ENCODE measurements at places on chromosomes 3 and 15. TPM values are rescaled to one million over a fixed set of nuclear protein-coding genes. Genes with fewer than 3 reads are reported as not detected.
A peak's percentile ranks its signal among the peaks of the same experiment; 100 is the strongest.

DNA sequence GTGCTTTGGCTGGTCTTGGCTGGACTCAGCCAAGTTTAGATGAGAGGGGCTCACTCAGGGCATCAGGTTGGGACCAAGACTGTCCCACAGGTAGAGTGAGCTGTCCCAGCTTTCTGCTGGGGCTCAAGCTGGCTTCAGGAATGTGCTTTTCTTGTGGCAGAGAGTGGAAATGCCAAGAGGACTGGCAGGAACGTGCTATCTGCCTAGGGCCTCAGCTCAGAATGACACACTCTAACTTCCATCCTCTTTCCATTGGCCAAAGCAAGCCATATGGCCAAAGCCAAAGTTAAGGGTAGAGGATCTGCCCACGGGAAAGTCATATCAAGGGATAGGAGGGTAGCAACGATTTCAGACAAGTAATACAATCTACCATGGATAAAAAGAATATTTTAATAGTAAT is 178.8 kb downstream of the ABHD5 start:
- DNase-seq, result no peak
- H3K4me3 ChIP-seq, result no peak overlapping the region
- no peaks in the 10 kb centered on the region for H3K4me1 ChIP-seq
- no peak overlapping the region for H3K27ac ChIP-seq
- H3K27me3 ChIP-seq, result no peaks in the 10 kb centered on the region

Gene SAMMSON
- not detected for total RNA-seq

- H3K4me1 ChIP-seq, result no peaks in the 10 kb centered on the region
- no peak for DNase-seq
- no peak overlapping the region for H3K27ac ChIP-seq
- no peaks in the 10 kb centered on the region for H3K27me3 ChIP-seq
- no peak overlapping the region for H3K4me3 ChIP-seq
Observed at GRCh38 chr3:100606894-100607512, 2.4 kb upstream of the ADGRG7 start.

GRCh38 chr3:69321301-69322157 is 64.4 kb downstream of the FRMD4B start:
- H3K36me3 ChIP-seq, result no peaks in the 10 kb centered on the region
- H3K27me3 ChIP-seq, result no peaks in the 10 kb centered on the region
- DNase-seq, result no peak
- H3K4me3 ChIP-seq, result no peak overlapping the region
- peak overlapping the region; percentile 22 for H3K27ac ChIP-seq

DNA sequence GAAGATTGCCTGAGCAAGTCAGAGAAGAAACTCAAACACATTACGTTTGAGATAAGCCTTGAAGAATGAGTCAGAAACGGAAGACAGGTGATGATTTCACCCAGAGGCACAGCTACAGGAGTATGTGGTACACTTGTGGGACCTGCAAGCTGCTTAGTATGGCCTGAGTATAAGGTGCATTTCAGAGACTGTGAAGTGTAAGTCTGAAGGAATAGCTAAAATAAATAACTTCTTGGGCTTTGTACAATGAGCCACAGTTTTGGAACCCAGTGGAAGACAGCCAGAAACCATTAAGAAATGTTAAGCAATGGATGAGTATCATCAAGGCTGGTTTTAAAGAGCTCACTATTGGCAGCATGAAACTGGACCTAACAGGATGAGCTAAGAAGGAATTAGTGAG is 826.2 kb downstream of the ROBO1 start:
- H3K27me3 ChIP-seq, result no peaks in the 10 kb centered on the region
- peak; percentile 29 for DNase-seq
- peaks cover 8% of the 10 kb centered on the region for H3K36me3 ChIP-seq
- no peaks in the 10 kb centered on the region for H3K4me1 ChIP-seq
- H3K27ac ChIP-seq, result no peak overlapping the region

GRCh38 chr3:151282921-151283320 is 4.6 kb upstream of the P2RY14 start:
- H3K27me3 ChIP-seq, result no peaks in the 10 kb centered on the region
- H3K36me3 ChIP-seq, result no peaks in the 10 kb centered on the region
- peak; percentile 77 for DNase-seq
- no peaks in the 10 kb centered on the region for H3K4me1 ChIP-seq

DNA sequence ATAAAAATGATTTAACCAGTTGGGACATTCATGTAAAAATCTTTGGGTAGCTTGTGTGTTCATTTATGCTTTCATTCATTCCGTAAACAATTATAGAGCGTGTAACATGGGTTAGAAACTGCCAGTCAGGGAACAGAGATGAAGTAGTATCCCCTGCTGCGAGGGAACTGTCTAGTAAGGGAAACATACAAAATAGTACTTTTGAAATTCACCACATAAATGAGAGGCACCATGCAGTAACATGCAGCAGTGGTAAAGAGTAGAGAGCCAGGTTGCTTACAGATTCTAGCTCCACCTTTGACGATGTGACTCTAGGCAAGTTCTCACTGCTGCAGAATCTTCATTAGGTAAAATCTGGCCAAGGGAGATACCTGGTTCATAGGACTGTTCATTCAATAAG is 938 bp downstream of the DZIP3 start:
- H3K4me3 ChIP-seq, result no peak overlapping the region
- H3K27me3 ChIP-seq, result no peaks in the 10 kb centered on the region
- no peak overlapping the region for H3K27ac ChIP-seq
- peaks cover 2% of the 10 kb centered on the region for H3K4me1 ChIP-seq
- peak; percentile 27 for DNase-seq

Gene AGBL1
- total RNA-seq, result 8.7 TPM

DNA sequence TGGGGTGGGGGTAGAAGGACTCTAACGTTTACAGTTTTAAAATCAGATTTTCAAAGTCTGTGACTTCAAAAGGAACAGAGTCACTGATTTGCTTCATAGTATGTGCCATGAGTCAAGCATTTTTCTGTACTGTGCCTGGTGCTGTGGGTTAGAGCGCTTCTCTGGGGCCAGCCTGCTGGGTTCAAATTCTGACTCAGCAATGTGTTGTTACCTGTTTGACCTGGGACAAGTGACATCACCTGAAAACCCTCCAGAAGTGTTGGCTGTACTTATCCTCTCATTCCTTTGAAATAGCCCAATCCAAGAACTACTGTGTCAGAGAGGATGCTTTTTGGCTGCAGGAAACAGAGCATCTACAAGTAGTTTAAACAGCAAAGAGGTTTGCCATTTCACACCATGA is 101.7 kb downstream of the LSM3 start:
- H3K4me3 ChIP-seq, result no peak overlapping the region
- H3K27ac ChIP-seq, result no peak overlapping the region
- DNase-seq, result no peak
- no peaks in the 10 kb centered on the region for H3K27me3 ChIP-seq

DNA sequence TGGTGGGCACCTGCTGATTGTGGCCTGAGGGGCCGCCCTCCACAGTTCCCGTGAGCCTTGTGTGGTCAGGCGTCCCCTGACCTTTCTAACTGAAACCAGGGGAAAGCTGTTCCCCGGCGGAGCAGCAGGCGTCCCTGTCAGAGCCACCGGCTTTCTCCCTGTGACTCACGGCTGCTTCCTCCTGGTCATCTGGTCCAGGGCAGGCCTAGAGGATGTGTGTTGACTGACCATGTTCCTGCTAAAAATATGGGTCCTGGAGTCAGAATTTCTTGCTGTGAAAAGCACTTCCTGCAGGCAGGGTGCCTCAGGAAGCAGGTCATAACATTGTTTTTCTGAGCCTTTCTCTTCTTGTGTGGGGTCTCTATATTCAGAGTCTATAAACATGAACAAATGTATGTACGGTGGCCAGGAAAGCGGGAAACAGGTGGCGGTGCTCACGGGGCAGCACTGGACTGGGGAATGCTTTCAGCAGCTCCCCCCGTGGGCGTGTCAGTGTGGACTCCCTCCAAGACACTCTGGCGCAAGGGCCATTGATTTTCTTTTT is 38.4 kb upstream of the CGNL1 start:
- H3K36me3 ChIP-seq, result no peaks in the 10 kb centered on the region
- peak overlapping the region; percentile 15 for H3K27ac ChIP-seq
- no peaks in the 10 kb centered on the region for H3K4me1 ChIP-seq

GRCh38 chr15:43225201-43225949 is 4.6 kb upstream of the EPB42 start:
- H3K36me3 ChIP-seq, result no peaks in the 10 kb centered on the region
- H3K4me1 ChIP-seq, result no peaks in the 10 kb centered on the region
- H3K27ac ChIP-seq, result no peak overlapping the region
- H3K27me3 ChIP-seq, result no peaks in the 10 kb centered on the region
- no peak overlapping the region for H3K4me3 ChIP-seq
- DNase-seq, result peak; percentile 26

DNA sequence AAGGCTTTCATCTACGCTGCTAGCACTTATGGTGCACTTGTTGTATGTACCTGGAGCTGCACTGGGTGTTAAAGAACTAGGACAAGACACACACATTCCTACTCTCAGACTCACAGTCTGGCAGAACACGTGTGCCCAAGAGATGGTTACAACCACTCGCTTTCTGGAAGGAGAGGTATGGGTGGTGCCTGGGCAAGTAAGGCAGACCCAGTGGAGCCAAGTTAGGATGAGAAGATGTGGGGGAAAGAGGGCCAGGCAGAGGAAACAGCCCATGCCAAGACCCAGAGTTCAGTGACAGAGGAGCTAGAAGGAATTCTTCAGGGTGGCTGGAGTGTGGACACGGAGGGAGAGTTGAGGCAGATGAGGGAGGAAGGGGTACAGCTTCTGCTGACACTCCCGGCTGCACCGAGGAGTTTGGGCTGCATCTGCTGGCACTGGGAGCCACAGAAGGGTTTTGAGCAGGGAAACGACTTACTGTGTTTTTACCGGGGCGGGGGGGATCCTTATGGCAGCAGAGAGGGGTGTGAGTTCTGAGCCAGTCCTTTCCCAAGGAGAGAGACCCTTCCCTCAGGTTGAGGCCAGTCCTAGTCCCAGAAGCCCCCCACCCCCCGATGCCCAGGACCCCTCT is 59.0 kb downstream of the GRIP2 start:
- peaks cover 6% of the 10 kb centered on the region for H3K4me1 ChIP-seq
- no peak for DNase-seq
- peaks cover 70% of the 10 kb centered on the region for H3K36me3 ChIP-seq
- no peaks in the 10 kb centered on the region for H3K27me3 ChIP-seq

Gene VEPH1
- 237 TPM for total RNA-seq

Gene VWA5B2
- total RNA-seq, result 1.6 TPM

Gene CADPS
- 3.6 TPM for total RNA-seq

DNA sequence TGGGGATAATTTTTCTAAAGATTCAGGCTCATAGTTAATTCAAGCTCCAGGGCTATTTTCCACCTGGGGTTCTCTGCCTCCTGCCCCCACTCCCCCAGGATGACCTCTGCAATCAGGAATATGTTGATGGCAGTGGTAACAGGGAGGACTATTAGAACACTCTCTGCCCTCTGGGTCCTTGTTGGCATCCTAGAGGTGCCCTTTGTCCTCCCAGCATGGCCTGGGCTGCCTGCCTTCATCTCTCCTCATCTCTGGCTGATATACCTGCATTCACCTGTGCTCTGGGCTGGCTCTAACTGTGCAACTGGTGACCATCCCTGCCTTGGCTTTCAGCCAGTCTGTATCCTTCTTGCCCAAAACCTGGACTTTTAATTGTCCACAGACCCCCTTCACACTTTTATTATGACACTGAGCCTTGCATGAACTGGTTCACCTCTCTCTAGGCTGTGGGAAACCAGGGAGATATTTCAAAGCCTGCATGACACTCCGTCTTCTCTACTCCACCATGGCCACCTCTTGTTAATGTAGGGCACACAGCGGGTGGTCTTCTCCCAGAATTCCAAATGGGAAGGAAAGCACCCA is 199.8 kb downstream of the THSD4 start:
- H3K27me3 ChIP-seq, result peaks cover 3% of the 10 kb centered on the region
- DNase-seq, result no peak
- H3K4me1 ChIP-seq, result no peaks in the 10 kb centered on the region
- H3K36me3 ChIP-seq, result no peaks in the 10 kb centered on the region

DNA sequence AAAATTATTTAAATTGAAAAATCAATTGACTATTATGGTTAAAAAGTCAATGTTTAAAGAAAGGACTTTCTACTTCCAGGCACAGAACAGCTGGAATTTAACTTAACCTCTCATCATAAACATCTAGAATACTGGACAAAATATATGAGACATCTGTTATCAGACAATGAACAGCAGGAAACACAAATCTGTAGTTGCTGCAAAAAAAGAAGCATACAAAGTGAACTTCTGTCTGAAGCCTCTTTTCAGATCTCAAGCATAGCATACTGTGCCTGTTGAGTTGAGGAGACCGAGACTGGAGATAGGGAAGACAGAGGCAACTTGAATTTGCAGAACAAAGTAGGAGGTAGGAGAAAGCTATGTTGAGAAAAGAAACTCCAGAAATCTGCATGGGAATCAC is 140.0 kb upstream of the CBLB start:
- H3K36me3 ChIP-seq, result no peaks in the 10 kb centered on the region
- H3K4me1 ChIP-seq, result no peaks in the 10 kb centered on the region
- DNase-seq, result peak; percentile 83
- H3K27ac ChIP-seq, result no peak overlapping the region
- H3K27me3 ChIP-seq, result no peaks in the 10 kb centered on the region

Gene HAPLN3
- total RNA-seq, result 5.7 TPM

DNA sequence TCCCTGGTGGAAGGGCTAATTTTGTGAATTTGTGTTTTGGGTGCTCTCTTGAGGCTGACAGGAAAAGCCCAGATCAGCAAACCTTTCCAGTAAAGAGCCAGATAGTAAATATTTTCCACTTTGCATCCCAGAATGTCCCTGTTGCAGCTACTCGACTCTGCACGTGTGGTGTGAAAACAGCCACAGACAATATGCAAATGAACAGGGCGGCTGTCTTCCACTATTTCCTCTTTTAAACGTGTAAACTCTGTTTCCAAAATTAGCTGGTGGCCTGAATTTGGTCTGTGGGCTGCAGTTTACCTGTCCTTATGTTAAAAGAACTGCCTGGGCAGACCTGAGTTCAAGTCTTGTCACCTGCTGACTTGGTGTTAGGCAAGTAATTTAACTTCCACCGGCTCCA is 202.7 kb downstream of the EDEM1 start:
- no peaks in the 10 kb centered on the region for H3K27me3 ChIP-seq
- H3K4me1 ChIP-seq, result no peaks in the 10 kb centered on the region
- no peak overlapping the region for H3K4me3 ChIP-seq
- H3K27ac ChIP-seq, result no peak overlapping the region
- no peak for DNase-seq

Gene XCR1
- 0.18 TPM for total RNA-seq

Gene CFAP100
- 10.4 TPM for total RNA-seq

Gene ROPN1
- not detected for total RNA-seq

DNA sequence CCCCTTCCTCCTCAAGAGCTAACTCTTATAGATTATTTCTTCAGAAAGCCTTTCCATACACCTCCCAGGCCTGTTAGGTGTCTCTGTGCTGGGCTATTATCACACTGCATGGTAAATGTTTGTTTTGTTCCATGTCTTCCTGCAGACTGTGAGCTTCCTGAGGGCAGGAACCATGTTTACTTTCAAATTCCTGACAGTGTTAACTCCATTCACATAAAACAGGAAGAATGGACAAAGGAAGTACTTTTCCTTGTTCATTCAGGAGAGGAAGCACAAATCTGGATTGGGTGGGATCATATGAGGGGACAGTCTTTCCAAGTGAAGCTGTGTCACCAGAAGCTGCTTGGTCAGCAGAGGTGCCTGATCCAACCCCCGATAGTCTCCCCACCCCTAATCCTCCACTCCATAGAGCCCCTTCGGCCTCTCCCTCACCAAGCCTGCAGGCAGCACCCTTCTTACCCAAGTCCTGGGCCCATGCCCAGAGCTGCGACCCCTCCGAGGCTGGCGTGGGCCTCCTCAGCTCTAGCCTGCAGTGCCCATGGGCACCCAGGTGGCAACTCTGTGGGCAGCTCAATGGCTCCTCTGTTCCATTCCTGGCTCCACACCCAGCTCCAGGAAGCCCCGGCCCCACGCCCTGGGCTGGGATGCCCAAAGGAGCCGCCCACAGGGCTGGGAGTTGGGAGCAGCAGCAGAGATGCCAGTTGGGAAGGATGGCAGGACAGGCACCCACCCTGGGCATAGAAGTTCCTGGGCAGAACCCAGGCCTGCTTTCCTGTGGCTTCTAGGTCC is 6.9 kb downstream of the SHF start:
- no peaks in the 10 kb centered on the region for H3K27me3 ChIP-seq
- no peak overlapping the region for H3K4me3 ChIP-seq
- H3K4me1 ChIP-seq, result peaks cover 5% of the 10 kb centered on the region
- no peak for DNase-seq

All from lung (tissue), 17 donors.